ENCODE measurements at places on chromosomes 1 and 21.
A peak's percentile ranks its signal among the peaks of the same experiment; 100 is the strongest.

DNA sequence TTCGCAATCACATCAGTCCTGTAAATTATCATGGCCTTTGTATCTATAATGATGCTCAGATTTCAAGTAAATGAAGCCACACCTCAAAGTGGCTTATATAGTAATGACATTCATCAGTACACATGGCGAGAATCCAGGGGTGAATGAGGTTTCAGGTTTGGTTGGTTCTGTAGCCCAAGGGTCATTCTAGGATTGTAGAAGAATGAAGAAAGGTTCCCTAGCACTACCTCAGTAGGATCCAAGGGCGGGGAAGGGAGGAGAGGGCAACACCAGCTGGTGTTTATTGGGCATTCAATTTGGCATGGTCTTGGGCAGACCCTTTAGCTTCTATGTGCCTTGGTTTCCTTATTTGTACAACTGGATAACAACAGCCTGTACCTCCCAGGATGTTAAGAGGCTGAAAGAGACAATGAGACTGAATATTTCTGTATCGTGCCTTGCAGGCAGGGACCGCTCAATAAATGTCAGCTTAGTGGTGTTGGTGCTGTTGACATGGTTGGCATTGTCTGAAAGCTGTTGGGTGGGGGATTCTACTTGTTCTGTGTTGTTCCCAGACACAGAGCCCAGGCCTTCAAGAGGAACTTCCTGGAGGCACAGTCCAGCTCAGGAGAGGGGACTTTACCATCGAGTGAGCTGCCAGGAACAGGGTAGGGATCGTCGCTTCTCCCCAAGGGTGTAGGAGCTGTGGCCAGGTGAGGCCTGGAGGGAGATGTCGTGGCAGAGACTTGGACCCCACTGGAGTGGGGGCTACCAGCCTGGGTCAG lies 388.2 kb downstream of the PTPRU start:
- no peak for DNase-seq

DNA sequence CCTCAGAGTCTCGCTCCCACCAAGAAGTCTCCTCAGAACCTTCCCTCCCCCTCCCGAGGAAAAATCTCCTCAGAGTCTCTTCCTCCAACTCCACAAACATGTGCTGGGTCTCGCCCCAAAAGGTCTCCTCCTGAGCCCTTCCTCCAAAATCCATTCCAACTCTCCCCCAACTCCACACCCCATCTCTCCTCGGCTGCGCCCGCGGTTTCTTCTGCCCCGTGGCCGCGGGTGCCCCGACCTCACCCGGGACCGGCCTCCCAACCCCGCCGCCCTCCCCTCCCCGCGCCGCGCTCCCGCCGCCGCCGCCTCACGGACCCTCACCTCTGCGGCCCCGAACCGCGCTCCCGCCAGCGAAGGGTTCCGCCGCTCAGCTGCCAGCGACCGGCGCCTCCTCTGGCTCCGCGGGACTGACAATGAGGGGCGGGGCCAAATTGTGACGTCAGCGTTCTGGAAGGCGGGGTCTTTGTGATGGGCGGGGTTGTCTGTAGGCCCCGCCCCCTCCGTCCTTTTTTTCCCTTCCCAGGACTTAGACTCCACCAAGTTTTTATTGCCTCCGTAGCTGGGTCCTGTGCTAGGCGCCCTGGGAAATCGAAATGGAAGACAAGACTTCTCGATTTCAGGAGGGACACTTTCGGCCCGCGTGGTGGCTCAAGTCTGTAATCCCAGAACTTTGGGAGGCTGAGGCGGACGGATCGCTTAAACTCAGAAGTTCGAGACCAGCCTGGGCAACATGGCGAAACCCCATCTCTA lies at the start of gene LUZP1:
Gene LUZP1 (minus strand): TSS at position 412 of the 750 bp plus-strand sequence.
- peak; percentile 97 for DNase-seq

GRCh38 chr1:9724706-9725476 lies 73.4 kb downstream of the PIK3CD start:
- DNase-seq, result peak; percentile 73

DNA sequence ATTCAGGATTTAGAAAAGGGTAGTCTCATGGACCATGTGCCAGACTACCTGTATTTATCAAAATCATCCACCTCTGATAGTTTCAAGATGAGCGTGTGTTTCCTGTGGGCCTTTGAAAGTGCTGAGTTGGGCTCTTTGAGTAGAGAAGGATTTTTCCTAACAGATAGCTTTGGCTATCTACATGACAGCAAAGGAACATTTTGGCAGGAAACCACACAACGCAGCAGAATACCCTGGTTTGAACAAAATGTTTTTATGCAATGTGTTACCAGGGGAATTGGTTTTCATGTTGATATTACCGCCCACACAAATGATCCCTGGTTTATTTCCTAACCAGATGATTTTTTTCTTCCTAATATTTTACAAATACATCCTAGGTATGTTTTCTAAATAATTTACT lies 431.4 kb downstream of the NEGR1 start:
- DNase-seq, result peak; percentile 70

- DNase-seq, result no peak
Measured at GRCh38 chr1:111878091-111878490, 111.4 kb downstream of the KCND3 start.

DNA sequence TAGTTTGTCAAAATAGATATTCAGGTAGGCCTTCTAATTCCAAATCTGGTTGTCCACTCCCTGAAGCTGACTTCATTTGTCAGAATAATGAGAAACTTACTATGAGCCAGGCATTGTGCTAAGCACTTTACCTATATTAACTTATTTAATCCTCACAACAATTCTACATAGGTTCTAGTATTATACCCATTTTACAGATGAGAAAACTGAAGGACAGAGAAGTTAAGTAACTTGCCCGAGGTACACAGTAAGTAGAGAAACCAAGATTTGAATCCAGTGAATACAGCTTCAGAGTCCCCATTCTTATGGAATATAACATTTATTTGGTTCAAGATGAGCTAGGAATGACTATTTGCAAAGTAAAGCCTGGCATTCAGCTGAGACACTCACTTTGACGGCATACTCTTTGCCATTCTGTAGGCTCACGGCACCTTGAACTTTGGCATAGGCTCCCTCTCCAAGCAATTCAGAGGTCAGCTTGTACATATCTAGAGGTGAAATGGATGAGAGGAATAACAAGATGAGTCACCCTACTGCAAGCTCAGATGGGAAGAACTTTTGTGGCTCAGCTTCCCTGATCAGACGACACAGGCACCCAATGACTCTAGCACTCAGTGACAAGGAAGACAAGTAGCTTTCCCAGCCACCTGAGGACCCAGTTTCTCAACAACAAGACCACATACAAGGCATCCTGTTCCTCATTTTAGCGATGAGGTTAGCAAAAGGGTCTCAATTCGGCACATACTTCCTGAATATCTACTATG lies 23.7 kb downstream of the MKNK1 start:
- DNase-seq, result no peak

DNA sequence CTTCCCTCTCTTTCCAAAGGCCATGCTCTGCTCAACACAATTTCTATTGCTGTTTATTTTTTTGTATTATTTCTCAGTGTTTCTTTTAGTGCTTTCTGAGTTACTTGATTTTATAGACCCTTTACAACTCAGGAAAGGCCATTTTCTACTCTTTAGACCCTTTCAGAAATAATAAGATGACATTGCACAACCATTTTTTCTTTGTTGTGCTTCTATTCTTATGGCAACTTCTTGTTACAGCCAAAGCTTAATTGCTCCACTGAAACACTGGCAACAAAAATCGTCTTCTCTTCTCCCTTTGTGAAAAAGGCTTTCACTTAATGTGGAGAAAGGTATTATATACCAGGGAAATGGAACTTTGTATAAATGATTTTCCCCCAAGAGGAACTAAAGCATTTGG lies 39.0 kb upstream of the SAMSN1 start:
- DNase-seq, result no peak

GRCh38 chr21:34367320-34367935 lies 3.6 kb downstream of the KCNE2 start:
- peak; percentile 69 for DNase-seq

DNA sequence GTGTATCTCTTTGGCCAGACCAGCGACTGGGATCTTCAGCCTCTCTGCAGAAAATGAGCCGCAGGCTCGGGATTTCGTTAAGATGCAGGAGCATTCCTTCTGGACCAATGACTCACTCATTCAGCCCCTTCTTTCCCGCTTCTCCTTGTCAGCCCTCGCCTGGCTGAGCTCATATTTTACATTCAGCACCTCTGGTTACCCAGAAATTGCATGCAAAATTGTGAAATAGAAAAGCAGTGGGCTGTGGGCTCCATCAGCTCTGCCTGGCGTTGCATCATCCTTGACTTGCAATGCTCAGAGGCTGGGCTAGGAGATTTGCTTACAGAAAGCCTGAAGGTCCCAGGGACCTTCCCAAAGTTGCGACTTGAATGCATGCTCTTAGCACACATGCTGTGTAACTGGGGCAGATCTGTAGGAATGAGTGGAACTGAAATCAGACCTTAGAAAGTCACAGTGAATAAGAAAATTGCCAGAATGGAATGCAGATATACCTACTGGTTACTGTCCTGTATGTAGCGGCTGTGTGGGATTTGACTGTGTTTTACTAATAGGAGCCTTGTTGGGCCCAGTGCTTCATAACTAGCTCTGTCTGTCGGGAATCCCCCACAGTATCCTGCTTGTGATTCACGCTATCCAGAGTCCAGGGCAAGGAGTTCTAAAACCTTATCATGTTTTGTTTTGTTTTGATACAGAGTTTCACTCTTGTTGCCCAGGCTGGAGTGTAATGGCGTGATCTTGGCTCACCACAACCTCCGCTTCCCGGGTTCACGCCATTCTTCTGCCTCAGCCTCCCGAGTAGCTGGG lies 444.8 kb downstream of the KIF26B start:
- peak; percentile 71 for DNase-seq

DNA sequence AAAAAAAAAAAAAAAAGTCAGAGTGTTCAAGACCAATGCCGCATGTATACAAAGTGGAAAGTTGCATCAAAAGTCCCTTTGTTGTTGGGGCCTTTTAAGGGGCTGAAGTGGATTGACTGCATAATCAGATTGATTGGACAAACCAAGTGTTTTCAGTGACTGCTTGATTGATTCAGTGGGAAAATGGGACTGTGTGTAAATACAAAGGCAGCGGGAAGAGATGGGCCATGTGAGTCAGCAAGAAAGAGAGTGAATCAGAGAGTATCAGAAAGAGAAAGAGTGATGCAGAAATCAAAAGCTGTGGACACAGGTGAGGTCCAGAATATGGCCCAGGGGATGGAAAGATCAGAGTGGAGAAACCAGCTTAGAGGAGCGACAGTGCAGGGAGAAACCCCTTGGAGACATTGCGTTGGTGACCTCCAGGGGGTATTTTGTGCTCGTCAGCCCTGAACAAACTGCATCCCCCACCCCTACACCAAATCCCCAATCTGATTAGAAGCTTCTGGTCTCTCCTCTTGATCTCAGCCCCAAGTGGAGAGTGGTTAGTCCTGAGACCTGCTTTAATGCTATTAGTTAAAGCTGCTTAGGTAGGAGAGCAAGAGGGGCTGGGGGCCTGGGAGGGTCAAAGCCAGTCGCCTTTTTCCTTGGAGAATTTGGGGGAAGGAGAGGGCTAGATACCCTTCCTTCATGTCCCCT lies 5.1 kb upstream of the ETV3L start:
- peak; percentile 11 for DNase-seq

GRCh38 chr1:68442822-68443556 lies 6.8 kb downstream of the RPE65 start:
- no peak for DNase-seq

DNA sequence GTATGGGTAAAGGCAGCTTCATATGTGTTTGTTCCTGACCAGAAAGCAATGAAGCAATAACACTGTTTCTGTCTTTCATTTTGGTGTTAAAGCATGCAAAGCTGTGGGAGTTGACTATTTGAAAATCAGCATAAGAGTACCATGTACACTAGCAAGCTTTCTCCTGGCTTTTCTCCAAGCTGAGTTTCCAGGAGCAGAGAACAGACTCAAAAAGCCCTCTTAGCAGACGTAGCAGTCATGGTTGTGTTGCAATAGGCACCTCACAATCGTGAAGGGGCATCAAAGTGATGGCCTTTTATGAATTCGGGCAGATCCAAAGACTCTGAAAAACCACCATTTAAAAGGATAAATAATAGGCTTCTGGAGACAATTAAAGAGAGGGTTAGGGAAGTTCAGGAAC lies 159.7 kb downstream of the PTGER3 start:
- DNase-seq, result no peak

- no peak for DNase-seq
Measured at GRCh38 chr1:198910816-198911215, 272.0 kb downstream of the PTPRC start.

DNA sequence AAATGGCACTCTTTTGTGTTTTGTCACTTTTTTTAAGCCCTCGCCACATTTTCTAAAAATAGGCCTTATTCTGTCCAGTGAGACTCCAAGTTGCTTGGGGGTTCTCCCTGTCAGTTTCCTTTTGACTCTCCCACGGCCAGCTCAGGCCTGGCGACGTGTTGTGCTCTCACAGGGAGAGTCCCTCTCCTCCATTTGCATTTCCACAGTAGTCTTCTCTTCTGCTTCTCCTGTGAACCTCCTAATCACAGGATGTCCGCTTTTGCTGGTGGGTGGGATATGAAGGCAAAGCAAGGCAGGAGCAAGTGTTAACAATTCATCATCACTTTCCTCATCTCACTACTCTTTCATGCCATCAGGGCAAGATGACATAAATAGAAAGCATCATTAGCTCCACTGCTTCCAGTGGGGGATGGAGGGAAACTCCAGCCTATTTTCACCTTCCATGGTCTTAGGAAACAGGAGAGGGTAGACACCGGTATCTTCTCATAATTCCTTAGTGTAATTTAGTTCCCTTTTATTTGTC lies 99.8 kb downstream of the INTS7 start:
- no peak for DNase-seq

DNA sequence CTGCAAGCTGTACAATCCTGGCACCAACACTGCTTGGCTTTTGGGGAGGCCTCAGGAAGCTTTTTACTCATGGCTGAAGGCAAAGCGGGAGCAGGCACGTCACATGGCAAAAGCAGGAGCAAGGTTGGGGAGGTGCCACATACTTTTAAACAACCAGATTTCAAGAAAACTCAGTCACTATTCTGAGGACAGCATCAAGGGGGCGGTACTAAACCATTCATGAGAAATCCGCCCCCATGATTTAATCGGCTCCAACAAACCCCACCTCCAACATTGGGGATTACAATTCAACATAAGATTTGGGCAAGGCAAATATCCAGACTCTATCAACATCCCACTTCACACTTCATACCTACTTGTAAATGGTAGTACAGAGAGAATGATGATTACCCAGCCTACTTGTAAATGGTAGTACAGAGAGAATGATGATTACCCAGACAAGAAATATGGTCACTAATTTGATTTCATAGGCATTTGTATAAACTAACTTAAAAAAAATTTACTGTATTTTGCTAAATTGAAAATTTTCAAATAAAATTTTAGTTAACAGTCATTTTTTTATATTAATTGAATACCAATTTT lies 24.9 kb downstream of the ATP5PF start:
- no peak for DNase-seq

GRCh38 chr1:7595336-7595735 lies 175.8 kb upstream of the VAMP3 start:
- peak; percentile 25 for DNase-seq

DNA sequence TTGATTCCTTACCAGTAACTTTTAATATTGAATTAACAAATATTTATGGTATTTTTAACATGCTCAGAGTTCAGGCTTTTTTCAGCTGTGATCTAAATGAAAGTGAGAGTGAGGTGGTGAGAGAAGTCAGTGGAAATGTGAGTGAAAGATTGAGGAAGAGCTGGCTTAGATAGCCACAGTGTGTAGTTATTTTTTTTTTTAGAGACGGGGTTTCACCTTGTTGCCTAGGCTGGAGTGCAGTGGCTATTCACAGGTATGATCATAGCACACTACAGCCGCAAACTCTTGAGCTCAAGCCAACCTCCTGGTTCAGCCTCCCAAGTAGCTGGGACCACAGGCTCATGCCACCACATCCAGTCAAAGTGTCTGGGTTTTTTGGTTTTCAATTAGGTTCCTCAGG lies 10.9 kb downstream of the RNF11 start:
- no peak for DNase-seq
